ENCODE measurements at places on chromosomes 12 and 14.

DNA sequence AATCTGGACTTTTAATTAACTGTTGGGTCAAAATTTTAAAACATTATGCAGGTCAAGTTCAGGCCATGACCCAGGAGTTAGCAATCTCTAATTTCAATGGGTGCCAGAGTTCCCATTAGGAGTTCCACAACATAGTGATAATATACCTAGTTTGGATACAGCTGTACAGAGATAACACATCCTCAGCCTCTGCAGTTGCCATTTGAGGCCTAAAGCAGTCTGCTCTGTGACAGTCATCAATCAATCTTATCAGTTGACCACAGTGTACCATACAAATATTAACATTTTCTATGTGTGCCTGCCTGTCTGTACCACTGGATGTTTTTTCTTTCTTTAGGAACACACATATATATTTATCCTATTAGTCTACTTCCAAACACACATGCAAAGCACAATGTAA lies 54.0 kb upstream of the BBS10 start:
- no peak for DNase-seq

GRCh38 chr12:2559931-2560330 lies 234.8 kb upstream of the FKBP4 start:
- DNase-seq = no peak

- DNase-seq = no peak
Observed at GRCh38 chr14:45084946-45085346, 1.0 kb downstream of the PRPF39 start.

DNA sequence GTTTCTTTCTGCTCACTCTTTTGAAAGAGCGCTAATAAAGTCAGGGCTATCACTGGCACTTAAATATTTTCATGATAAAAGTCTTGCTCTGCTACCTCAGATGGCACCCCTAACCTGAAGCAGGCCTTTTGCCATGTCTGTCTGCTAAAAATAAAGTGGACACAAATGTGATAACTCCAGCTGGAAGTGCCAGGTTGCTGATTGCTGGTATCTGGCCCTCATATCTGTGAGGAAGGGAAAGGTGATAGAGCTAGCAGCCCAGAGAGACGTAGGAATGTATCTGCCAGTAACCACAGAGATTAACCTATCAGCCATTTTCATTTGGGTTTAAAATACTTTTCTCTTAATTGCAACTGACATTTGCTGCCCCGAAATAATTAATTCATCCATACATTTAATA lies 127.9 kb downstream of the GRIN2B start:
- DNase-seq = no peak

Measured in vagina (tissue), 2 donors.